ENCODE measurements at places on chromosomes 13 and 19.

- no peak for DNase-seq
Measured at GRCh38 chr19:13441810-13442512, 64.3 kb downstream of the CACNA1A start.

DNA sequence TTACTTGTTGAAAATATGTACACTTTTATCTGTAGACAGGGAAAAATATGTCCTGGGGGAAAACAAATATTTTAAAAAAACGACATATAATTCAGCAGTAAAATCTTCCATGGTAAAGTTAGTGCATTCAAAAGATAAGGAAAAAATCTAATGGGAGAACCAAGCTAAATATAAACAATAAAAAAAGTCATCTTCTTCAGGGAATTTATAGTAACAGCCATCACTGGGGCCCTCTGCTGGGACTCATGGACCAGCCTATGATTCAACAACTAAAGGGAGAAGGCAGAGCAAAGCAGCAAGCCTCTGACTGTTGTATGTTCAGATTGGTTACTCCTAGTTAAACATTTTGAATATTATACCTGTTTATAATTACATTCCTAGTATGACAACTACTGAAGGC lies 93.0 kb downstream of the ITGBL1 start:
- DNase-seq = no peak

DNA sequence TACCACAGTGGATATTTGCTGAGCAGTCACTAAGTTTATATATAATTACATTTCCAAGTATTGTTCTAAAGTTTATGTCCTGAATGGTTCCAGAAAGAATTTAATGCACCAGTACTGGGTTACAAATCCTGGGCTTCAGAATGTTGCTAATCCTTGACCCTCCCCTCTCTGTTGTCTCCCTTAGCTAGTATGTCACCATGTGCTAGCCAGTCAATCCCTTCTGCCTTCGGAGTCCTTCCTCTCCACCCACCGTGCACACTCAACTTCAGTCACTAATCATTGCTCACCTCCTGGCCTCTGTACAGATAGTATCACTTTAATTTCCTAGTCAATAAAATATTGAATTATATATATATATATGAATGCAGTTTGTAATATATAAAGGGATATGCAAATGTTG lies 7.5 kb downstream of the FAM124A start:
- DNase-seq = no peak

- no peak for DNase-seq
Measured at GRCh38 chr19:3556978-3557460, 367 bp downstream of the MFSD12 start.
